Thyroid gland (tissue), 4 donors: ENCODE measurements at places on chromosomes 5 and 9. TPM values are rescaled to one million over a fixed set of nuclear protein-coding genes. Genes with fewer than 3 reads are reported as not detected.

Gene IFNB1
- not detected for total RNA-seq

Gene MTAP
- 17.1 TPM for total RNA-seq

Gene ADAMTS13
- 1.8 TPM for total RNA-seq

DNA sequence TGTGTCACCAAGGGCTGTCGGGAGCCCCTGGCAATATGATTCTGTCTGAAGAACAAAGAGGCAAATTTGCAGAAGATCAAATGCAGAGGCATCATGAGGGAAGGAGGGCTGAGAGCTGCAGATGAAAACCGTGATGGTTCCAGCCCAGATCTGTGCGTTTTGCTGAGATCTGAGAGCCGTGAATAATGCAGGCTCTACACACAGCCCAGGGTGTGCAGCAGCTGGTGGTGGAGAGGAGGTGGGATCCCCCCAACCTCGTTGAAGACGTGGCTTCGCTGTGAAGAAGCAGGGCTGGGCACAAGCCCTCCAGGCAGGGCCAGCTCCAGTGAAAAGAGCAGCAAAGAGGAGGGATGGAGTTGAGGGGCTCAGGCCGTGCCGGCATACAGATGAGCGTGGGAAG lies 75.5 kb downstream of the TSPAN17 start:
- DNase-seq, result no peak

DNA sequence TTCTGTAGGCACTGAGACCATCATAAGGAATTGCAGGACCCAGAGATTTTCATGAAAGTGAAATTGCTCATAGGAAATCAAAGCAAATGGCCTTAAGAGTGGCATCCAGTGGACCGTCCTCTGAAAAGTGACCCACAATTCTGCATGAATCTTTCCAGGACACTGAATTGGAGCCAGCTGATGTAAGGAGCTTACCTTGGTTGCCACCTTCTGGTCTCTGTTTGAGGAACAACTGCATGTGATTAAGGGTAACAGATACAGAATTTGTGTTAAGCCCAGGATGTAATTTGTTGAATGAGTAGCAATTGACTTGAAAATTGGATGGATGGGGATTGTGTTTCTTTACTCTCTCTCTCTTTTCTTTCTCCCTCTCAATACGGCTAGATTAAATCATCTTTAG lies 49.9 kb upstream of the GAS1 start:
- no peak for DNase-seq

DNA sequence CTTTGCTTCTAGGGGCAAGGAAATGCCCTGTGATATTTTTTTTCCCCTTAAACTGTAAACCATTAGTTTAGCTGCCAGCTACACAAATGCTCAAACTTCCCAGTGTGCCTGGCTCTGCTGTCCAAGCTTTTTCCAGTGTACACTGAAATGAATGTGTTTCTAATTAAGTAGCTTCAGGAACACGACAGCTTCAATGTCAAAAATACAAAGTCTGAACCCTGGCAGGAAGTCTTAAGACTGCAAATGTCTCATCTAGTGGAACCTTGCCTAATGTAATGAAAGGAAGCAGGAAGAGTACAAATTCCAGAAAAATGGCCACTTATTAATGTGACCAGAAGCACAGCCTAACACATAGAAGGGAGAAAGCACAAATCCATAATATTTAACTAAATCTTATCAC lies 255.2 kb downstream of the CRB2 start:
- DNase-seq, result no peak
